RKO (cell line): ENCODE measurements at places on chromosomes 7 and 10.
A peak's percentile ranks its signal among the peaks of the same experiment; 100 is the strongest.

DNA sequence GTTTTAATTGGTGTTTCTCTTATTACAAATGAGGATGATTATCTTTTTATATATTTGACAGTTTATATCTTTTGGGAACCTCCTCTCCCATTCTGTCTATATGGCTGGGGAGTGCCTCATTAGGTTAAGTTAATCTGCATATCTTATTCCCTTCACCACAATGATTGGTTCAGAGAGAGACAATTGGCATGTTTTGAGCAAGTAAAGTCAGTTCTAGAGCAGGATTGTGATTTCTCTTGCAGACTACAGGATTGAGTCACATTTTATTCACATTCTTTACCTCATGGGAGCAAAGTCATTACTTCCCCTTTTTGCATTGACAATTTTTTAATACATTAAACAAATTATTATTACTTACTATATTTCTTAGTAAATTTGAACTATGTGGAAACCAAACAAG lies 345.6 kb downstream of the MDFIC start:
- no peak for DNase-seq

DNA sequence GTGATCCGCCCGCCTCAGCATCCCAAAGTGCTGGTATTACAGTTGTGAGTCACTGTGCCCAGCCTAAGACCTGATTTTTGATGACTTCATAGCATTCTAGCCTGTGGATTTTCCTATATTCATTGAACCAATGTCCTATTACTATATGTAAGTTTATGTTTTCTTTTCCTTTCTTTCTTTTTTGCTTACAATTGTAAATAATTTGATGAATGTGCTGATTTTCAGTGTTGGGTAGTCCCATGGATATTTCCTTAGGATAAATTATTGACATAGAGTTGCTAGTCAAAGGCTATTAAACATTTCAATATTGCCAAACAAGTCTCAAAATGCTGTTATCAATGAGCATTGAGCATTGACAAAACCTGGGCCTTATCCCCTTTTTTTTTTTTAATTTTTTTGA lies 9.9 kb upstream of the PHYH start:
- no peak for DNase-seq

- no peak for DNase-seq
Measured at GRCh38 chr10:3835770-3836169, 50.8 kb upstream of the KLF6 start.

DNA sequence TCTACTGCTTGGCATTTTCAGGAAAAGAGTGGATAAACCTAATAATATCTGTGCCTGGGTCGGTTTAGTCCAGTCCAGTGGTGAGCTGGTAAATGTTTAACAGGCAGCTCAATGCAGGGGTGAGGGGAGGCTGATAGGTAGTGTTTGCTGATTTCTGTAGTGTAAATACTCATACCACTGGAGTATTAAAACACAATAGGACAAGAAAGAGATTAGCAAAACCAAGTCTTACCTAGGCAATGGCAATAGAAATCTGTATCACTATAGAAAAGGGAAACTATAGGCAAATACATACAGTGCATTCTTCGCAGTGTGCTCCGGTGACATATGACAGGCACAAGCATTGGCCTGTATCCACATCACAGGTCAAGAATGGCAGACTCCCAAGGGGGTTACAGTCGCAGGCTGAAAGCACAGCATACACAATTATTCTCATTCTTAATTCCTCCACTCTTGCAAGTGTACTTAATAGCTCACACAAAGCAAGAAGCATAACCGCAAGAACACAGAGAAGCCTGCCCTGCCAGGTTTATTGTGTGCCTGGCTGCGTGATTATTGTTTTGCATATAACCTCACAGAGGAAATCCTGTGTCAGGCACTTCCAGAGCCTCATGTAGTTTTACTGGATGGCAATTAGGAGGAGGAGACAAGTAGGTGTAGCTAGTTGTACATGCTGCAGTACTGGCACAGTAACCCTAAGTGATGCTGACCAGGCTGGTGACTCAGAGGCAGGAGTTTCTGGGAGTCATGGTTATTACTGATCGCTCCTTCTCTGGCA lies 35.0 kb downstream of the LAMB4 start:
- peak; percentile 75 for DNase-seq

GRCh38 chr7:418636-419280 lies 100.9 kb downstream of the PDGFA start:
- DNase-seq: no peak

- DNase-seq: no peak
Measured at GRCh38 chr10:35388197-35388596, 51.9 kb downstream of the CCNY start.
